ENCODE measurements at places on chromosomes 6 and 20.

DNA sequence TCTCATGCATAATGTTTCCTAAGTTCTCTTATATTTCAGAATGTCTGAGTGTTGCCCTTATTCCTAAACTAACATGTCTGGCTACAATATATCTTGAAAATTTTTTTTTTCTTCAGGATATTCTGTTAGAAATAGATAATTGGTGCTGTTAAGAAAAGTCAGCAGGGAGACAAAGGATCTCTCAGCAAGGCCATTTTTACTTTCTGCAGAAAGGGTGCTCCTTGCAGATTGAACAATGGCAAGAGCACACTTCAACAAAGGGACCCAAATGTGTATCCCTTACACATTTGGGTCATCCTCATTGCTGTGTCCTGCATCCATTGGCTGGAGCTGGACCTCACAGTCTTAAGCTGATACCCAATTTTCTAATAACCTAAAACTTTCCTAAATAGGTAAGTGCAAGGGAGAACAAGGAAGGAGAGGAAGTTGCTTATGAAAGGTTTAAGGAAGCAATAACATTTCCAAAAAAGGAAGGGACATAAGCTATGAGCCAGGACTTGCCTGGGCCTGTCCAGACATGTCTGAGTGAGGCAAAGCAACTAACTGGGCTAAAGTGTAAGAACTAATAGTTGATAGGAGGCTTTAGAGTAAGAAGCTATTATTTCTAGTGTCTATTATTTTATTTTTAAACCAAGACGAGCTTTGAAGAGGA, 429.6 kb downstream of the BCKDHB start:
- DNase-seq: no peak

DNA sequence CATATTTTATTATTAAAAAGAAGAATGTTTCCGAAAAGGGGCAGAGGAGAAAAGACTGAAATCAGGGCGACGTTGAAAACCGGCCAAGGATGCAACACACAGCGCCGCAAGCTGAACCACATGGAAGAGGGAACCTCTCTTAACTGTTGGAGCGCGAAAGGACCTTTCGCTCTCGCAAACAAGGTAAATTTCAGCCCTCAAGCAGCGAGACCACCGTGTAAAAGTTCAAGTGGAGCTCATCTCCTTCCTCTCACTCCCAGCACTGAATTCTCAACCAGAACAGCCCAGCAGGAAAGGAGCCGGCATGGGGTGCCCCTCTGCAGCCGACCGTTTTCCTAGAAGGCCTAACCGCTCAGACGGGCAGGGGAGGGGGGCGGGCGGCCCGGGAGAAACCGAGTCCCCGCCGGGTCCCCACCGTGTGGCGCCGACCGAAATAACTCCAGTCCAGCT, 621 bp downstream of the GPR63 start:
- DNase-seq: no peak

- no peak for DNase-seq
Observed at GRCh38 chr20:59598625-59599310, 5.6 kb upstream of the PHACTR3 start.

DNA sequence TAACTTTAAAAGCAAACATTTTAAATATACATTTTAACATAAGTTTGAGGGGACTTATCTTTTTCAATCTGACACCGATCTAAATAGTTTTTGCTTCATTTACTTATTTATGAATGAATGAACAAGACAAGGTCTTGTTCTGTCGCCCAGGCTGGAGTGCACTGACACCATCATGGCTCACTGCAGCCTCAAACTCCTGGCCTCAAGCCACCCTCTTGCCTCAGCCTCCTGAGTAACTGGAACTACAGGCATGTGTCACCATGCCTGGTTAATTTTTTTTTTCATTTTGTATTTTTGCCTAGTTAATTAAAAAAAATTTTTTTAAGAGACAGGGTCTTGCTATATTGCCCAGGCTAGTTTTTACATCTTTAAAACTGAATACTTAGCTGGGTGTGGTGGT, 25.4 kb downstream of the FBXO9 start:
- no peak for DNase-seq

GRCh38 chr6:159998538-159998937, 29.7 kb downstream of the IGF2R start:
- DNase-seq: no peak

DNA sequence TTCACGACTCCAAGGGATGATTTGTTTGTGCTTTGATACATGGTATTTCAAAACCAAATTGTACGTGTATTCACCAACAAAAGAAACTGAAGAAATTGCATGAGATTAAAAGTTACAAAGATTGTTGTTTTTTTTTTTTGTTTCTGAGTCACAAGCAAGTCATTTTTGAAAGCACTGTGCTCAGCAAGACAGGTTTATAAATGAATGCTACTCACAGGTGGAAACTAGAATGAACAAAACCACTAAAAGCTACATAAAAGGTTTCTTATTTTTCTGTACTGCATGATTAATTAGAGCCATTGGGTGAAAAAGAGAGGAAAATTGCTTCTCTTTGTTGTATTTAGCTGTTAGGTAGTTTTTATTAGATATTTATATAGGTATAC, 90.2 kb upstream of the RIPOR2 start:
- no peak for DNase-seq

DNA sequence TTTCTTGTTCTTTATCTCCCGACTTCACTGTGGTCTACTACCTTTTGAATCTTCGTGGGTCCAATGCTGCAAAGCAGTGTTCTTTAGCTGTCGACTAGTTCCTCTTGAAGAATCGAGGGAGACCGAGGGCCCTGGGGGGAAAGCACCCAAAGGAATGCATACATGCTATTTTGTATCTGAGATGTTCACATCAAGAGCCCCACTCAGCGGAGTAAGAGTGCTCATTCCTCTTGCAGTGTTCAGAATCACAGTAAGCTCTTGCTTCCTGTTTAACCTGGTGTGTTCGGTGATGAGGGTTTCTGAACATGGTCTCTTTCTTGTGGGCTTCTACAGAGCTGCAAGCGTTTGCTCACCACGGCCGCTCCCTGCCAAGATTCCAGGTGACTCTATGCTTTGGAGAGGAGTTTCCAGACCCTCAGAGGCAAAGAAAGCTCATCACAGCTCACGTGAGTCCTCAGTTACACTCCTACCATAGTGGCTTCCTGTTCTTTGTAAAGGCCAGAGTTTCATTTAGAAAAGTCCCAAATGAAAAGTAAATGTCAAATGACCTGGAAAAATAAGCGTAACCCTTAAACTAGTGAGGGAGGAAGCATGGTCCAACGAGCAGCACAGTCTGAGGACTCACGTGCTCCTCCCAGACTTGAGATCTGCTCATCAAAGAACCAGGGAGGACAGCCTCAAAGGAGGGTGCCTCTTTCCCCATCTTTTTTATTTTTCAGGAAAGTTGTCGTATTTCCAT, 13.3 kb downstream of the IRF4 start:
- no peak for DNase-seq

- DNase-seq: no peak
Observed at GRCh38 chr6:154509421-154510143, 903 bp downstream of the CNKSR3 start.

- no peak for DNase-seq
Observed at GRCh38 chr6:163825033-163825432, 410.5 kb downstream of the QKI start.

GRCh38 chr6:138497286-138497685, 2.0 kb downstream of the NHSL1 start:
- DNase-seq: no peak

GRCh38 chr20:46259260-46259859, 48.9 kb downstream of the CDH22 start:
- no peak for DNase-seq

GRCh38 chr20:36830791-36831691, 44.9 kb upstream of the TLDC2 start:
- no peak for DNase-seq

- no peak for DNase-seq
Observed at GRCh38 chr20:43508604-43509040, 1.1 kb downstream of the L3MBTL1 start.

DNA sequence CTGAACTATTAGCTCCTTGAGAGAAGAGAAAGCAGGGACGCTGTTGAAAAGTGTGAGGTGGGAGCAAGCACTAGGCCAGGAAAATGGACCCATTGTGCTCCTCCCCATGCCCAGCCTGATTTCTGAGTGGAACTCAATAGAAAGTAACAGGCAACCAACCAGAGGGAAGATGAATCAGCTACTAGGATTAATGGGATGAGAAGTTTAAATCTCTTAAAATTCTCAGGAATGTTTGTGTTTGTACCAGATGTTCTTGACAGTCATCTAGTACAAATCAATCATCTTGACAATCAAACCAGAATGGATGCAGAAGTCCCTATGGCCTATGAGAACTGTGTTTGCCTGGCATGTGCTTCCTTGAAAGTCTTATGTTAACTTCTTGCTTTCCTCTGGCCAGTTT, 48.9 kb downstream of the HDDC2 start:
- DNase-seq: no peak

- DNase-seq: no peak
Observed at GRCh38 chr6:90586546-90586835, 381 bp downstream of the MAP3K7 start.

GRCh38 chr6:27505209-27506027, 32.5 kb upstream of the ZNF184 start:
- no peak for DNase-seq

GRCh38 chr20:60200305-60200918, 242.2 kb downstream of the CDH26 start:
- no peak for DNase-seq

- DNase-seq: no peak
Observed at GRCh38 chr6:16674801-16675392, 86.4 kb downstream of the ATXN1 start.

- peak; percentile 71 for DNase-seq
Observed at GRCh38 chr20:35994994-35995453, 26.6 kb downstream of the CNBD2 start.

DNA sequence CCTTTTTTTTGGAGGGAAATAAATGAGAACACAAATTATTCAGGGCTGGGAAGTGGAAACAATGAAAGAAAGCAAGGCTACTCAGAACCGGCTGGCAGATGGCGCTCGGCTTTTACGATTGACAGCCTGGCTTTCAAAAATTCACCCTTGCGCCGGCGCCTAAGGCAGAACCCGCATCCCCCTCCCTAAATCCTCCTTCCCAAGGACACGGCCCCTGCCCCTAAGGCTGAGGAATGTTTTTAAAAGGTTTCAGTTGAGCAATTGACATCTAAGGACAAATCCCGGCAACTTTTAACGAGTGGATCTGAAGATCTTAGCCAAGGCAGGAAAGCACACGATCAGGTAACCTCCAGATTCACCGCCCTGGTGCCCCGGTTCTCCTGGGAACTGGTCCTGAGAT, 16.3 kb downstream of the GNAS start:
- no peak for DNase-seq

DNA sequence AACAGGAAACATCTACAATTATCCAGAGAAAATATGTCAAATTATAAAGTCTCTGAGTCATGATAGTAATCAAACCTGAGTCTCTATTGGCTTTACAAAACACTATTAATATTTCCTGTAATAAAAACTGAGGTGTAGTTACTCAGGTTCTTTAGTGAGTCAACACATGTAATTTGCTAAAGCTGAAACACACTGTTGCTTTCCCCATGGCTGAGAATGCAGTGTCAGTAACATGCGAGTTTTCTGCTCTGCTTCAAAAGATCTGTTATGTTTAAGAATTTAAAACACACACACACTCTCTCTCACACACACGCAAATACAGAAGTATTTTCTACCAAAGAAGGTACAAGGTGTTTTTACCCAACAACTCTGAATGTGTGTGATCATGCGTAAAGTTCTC, 38.6 kb downstream of the ATXN1 start:
- DNase-seq: no peak

DNA sequence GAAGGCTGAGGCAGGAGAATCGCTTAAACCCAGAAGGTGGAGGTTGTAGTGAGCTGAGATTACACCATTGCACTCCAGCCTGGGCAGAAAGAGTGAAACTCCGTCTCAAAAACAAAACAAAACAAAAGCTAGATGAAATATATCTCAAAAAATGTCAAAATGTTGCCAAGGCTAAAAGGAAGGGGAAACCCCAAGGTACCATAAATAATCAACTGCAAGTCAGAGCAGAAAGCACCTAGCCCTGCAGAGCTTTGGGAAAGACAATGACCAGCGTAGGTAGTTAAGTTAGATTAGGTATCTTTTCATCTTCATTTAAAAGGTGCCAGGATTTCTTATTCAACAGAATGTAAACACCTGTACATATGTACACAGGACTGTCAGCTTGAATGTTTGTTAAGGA, 33.0 kb downstream of the AKIRIN2 start:
- DNase-seq: no peak

- DNase-seq: no peak
Observed at GRCh38 chr6:145087034-145087433, 648.3 kb downstream of the EPM2A start.

- peak; percentile 67 for DNase-seq
Observed at GRCh38 chr6:139291813-139292619, at the start of gene TXLNB. TSS of gene TXLNB (minus strand) at chr6:139291998. CDS start at chr6:139288899, 3,099 bp downstream.

DNA sequence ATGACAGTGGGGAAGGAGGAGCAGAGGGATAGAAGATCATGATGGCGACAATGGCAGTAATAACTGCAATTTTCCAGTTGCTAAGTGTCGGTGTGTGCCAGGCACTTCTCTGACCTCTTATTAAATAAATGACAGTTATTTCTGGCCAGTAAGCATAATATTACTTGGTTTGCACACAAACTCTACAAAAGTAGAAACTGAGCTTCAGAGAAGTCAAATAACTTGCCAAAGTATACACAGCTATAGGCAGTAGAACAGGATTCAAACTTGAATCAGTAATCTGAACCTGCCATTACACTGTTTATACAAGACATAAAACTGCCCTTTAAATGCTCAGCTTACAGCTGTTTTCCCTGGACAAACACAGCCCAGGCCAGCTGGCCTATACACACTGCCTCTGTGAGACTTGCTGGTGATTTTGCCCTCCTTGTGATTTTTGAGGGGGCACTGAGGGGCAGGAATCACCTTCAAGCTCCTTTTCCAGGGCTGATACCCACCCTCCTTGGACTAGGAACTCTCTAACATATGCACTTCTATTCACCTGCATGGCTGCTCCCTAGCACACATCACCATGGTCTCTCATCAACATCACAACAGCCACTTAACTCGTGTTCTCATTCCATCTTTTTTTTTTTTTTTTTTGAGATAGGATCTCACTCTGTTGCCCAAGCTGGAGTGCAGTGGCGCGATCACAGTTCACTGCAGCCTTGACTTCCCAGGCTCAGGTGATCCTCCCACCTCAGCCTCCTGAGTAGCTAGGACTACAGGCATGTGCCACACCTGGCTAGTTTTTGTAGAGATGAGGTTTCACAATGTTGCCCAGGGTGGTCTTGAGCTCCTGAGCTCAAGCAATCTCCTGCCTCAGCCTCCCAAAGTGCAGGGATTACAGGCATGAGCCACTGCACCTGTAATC, 63.6 kb downstream of the SLC23A2 start:
- no peak for DNase-seq

DNA sequence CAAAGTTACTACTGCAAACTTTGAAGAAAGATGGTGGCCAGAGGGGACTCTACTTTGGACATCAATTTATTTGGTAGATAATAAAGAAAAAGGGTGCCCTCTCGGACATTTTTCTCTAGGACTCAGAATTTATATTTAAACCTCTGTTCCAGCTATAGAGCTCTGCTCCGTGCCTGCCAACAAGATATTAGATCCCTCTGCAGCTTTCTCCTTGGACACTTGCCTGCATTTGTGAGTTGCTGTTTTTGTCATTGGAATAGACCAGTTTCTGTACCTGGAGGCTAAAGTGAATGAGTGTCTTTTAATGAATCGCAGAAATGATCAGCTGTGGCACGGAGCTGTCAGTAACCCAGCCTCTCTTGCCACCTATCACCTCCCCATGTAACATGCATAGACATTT, 253.5 kb downstream of the NRN1 start:
- no peak for DNase-seq

GRCh38 chr6:166258854-166259276, 49.3 kb downstream of the PRR18 start:
- peak; percentile 26 for DNase-seq

GRCh38 chr6:43715056-43715788, 27.6 kb upstream of the MRPS18A start:
- DNase-seq: no peak
